ENCODE measurements at places on chromosomes 1 and 21. TPM values are rescaled to one million over a fixed set of nuclear protein-coding genes. Genes with fewer than 3 reads are reported as not detected.
A peak's percentile ranks its signal among the peaks of the same experiment; 100 is the strongest.

DNA sequence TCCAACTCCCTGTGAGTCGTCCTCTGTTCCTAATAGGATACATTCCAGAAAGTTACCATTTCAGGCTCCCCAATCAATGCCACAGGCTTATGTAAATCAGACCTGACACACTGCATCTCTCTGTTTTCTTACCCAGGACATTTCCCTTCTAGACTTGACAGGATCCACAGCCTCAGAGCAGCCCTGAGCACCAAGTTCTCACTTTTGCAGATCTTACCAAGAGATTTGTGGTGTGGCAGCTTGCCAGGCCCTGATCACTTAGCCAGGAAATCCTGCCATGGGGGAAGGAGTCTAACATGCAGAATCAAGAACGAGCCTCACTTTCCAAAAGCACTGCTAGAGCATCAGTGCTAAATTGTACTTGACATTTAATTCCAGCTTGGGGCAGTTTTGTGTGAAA lies 202.9 kb downstream of the TBX15 start:
- peak; percentile 46 for DNase-seq

The C4BPA gene
- total RNA-seq = not detected

DNA sequence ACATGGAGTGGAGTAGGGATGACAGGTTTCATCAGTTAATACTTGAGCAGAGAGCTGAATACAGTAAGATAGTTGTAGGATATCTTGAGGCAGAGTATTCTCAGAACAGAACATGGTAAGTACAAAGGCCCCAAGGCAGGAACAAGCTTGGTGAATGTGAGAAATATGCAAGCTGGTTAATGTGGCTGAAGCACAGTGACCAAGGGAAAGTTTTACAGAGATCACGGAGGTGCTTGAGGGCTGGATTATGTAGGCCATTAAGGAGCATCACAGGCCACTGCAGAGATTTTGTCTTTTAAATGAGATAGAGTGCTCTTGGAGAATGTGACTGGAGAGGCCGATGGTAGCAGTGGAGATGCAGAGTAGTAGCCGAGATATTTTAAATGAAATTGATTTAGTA lies 54.0 kb upstream of the BOLA1 start:
- DNase-seq = no peak

The SIK1 gene
- 107 TPM for total RNA-seq

- DNase-seq = no peak
These were observed 50.3 kb upstream of the SCYL3 start for GRCh38 chr1:169943963-169944526.

The LCE1F gene
- total RNA-seq = not detected

GRCh38 chr21:27681038-27681437 lies 714.1 kb upstream of the ADAMTS5 start:
- DNase-seq = peak; percentile 32

- DNase-seq = no peak
These were observed 330.0 kb upstream of the PLD5 start for GRCh38 chr1:242854466-242854865.

The TMEM82 gene
- total RNA-seq = not detected

Data from PC-3 (cell line).